ENCODE measurements at places on chromosomes 2 and 18. TPM values are rescaled to one million over a fixed set of nuclear protein-coding genes. Genes with fewer than 3 reads are reported as not detected.

MOCOS gene
- not detected for polyA plus RNA-seq

MC5R gene
- polyA plus RNA-seq = not detected

ALPI gene
- not detected for polyA plus RNA-seq

GALNT5 gene
- not detected for polyA plus RNA-seq

MBD1 gene
- 39.9 TPM for polyA plus RNA-seq

CFAP221 gene
- polyA plus RNA-seq = not detected

KLHL41 gene
- polyA plus RNA-seq = 0.09 TPM

TFCP2L1 gene
- polyA plus RNA-seq = not detected

SERPINB3 gene
- not detected for polyA plus RNA-seq

RAX gene
- polyA plus RNA-seq = not detected

XRCC5 gene
- polyA plus RNA-seq = 348 TPM

NABP1 gene
- 4.7 TPM for polyA plus RNA-seq

KCNK3 gene
- not detected for polyA plus RNA-seq

TMEM150A gene
- 13.8 TPM for polyA plus RNA-seq

NTSR2 gene
- not detected for polyA plus RNA-seq

LOXL3 gene
- 0.15 TPM for polyA plus RNA-seq

HNRNPLL gene
- polyA plus RNA-seq = 8.0 TPM

MLPH gene
- polyA plus RNA-seq = not detected

HOXD11 gene
- not detected for polyA plus RNA-seq

UCN gene
- 0.54 TPM for polyA plus RNA-seq

IL36G gene
- not detected for polyA plus RNA-seq

ITPRIPL1 gene
- polyA plus RNA-seq = 0.47 TPM

ROCK2 gene
- 7.6 TPM for polyA plus RNA-seq

RESP18 gene
- not detected for polyA plus RNA-seq

GAL3ST2 gene
- not detected for polyA plus RNA-seq

GNLY gene
- polyA plus RNA-seq = 35.6 TPM

EGR4 gene
- polyA plus RNA-seq = not detected

ELMOD3 gene
- polyA plus RNA-seq = 14.5 TPM

NR4A2 gene
- polyA plus RNA-seq = 4.8 TPM

ARL4C gene
- polyA plus RNA-seq = 52.9 TPM

BCL11A gene
- polyA plus RNA-seq = 0.64 TPM

HSPD1 gene
- 134 TPM for polyA plus RNA-seq

SERPINB10 gene
- not detected for polyA plus RNA-seq

TRIB2 gene
- polyA plus RNA-seq = 30.5 TPM

ALK gene
- not detected for polyA plus RNA-seq

LRRTM1 gene
- polyA plus RNA-seq = not detected

SOX11 gene
- polyA plus RNA-seq = not detected

CHRND gene
- not detected for polyA plus RNA-seq

CFAP65 gene
- polyA plus RNA-seq = not detected

CYRIA gene
- polyA plus RNA-seq = 0.74 TPM

TEKT4 gene
- polyA plus RNA-seq = not detected

DOK1 gene
- 18.8 TPM for polyA plus RNA-seq

HRH4 gene
- 0.29 TPM for polyA plus RNA-seq

CFC1 gene
- polyA plus RNA-seq = not detected

All from naive thymus-derived CD8-positive, alpha-beta T cell (primary cell).